Endothelial cell of umbilical vein (primary cell): ENCODE measurements at places on chromosomes 12 and 14. TPM values are rescaled to one million over a fixed set of nuclear protein-coding genes. Genes with fewer than 3 reads are reported as not detected.

The GOLGA5 gene
- total RNA-seq = 28.9 and 29.3 TPM in 2 replicates

The LRRC43 gene
- 3.4 and 5.4 TPM in 2 replicates for total RNA-seq

The HDAC7 gene
- 249 and 252 TPM in 2 replicates for total RNA-seq

The TBX3 gene
- 1.1 and 2.0 TPM in 2 replicates for total RNA-seq

The KERA gene
- total RNA-seq = not detected in 2 replicates

The PRR4 gene
- 2.4 and 2.8 TPM in 2 replicates for total RNA-seq

The SMCO2 gene
- total RNA-seq = 0.49 and 1.2 TPM in 2 replicates
